ENCODE measurements at places on chromosomes 7 and 10.

DNA sequence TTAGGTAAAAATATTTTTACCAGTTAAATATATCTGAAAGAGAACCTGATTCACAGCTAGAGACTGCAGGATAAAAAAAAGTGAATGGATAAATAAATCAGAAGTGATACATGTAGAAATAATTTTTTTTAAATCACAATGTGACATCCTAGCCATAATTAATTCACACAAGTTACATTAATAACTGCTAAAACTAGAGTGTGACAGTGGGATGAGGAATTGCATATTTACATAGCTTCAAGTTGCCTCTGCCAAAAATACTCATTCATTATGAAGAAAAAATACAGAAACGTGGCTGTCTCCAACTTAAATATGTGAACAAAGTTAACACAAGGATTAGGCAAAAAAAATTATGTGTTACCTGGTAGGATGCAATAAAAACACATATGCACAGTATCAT, 473.5 kb upstream of the SEMA3A start:
- no peak for DNase-seq

DNA sequence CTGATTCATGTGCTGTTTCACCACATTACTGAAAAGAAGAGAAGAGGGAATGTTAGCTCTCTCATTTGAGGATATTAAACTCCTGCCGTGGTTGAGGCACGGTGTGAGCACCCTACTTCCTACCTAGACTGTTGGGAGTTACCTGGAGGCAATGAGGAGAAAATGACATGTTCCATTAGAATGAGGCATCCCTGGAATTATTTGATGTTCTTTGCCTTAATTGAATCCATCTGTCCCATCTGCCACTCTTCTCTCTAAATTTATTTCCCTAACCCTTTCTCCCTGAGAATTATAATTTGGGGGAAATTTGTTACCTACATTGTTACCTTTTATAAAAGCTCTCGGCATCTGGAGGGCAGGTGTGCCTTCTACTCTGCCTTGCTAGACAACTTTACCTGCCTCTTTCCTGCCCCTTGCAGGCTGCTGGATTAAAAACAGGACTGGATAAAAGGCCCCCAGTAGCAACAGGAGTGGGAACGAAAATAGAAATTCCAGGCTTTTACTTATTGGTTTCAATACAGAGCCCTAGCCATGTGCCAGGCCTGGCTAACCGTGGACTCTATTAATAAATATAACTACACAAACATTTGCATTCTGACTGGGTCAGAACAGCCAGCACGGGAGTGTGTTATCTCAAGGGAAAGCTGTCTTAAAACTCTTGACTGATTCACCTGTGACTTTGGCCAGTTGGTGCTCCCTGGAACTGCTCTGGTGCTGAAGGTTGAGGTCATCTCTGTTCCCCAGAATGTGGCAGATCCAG, 4.4 kb upstream of the ATXN7L1 start:
- DNase-seq: no peak

- no peak for DNase-seq
These were observed 20.8 kb upstream of the RAB18 start for GRCh38 chr10:27482984-27483956.

DNA sequence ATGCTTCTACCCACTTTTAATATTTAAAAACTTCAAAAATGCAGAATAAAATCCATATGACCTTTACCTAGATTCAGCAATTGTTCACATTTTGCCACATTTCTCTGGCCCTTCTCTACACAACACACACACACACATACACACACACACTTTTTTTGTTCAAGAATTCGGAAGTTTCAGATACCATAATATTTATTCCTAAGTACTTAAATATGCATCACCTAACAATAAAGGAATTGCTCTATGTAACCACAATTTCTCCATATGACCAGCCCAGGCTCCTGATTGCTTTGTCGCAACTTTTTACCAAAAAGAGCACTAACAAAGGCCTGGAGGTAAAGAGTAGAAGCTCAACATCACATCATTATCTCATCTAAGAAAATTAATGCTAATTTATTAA, 106.6 kb downstream of the FAS start:
- no peak for DNase-seq

GRCh38 chr10:99765672-99766301, 16.7 kb upstream of the ABCC2 start:
- no peak for DNase-seq

GRCh38 chr7:121012919-121013318, 24.4 kb downstream of the CPED1 start:
- no peak for DNase-seq

DNA sequence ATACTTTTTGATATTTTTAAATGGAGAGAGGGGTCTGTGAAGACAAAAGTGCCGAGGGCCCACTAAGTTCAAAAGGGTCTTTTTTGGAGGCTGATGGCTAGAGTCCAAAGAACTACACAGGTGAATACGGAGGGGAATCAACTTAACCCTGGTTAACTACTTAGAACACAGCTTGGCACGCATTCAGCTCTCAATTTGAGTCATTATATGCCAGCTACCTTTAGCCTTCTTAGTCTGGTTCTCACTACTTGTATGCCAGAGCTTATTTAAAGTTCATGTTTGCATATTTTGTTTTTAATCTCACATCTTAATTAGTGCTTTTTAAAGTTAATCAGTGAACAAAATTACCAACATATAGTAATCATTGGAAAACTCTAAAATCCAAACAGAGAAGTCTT, 80.8 kb downstream of the VWDE start:
- DNase-seq: no peak
